ENCODE measurements at places on chromosomes 2 and 18.

GRCh38 chr2:21466341-21466927, 342.7 kb downstream of the TDRD15 start:
- no peak for DNase-seq

- DNase-seq: no peak
These were observed 825.8 kb upstream of the FANCL start for GRCh38 chr2:59066787-59067399.

DNA sequence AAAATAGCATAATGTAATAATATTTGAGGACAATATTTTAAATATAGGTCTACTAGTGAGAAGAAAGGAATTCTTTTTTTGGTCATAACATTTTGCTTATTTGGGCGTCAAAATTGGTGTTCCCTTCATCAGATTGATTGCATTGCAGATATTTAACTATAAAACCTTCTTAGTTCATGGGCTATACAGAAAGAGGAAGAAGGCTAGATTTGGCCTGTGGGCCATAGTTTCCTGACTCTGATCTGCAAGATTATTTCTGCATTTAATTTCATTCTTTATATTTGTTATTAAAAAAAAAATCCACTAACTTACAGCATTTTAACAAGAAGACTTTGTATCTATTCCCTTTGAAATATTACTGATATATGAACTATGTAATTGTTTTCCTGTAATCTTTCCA, 31.9 kb downstream of the PIKFYVE start:
- no peak for DNase-seq

DNA sequence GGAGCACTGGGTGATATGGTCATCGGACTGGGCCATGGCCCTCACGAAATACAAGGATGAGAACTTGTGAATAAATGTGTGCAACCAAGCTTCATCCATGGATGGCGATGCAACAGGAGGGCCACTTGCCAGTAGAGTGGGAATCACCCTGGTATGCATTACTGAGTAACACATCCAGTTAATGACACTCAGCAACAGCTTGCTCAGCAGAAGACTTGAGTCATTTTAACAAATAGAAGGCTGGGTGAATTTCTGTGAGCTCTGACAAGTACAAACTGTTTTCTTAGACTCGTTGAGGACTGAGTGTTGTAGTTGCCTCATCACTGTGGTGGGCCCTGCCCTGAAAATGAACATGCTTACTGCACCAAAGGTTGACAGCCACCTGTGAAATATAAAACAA, 221.6 kb downstream of the NCKAP5 start:
- no peak for DNase-seq

DNA sequence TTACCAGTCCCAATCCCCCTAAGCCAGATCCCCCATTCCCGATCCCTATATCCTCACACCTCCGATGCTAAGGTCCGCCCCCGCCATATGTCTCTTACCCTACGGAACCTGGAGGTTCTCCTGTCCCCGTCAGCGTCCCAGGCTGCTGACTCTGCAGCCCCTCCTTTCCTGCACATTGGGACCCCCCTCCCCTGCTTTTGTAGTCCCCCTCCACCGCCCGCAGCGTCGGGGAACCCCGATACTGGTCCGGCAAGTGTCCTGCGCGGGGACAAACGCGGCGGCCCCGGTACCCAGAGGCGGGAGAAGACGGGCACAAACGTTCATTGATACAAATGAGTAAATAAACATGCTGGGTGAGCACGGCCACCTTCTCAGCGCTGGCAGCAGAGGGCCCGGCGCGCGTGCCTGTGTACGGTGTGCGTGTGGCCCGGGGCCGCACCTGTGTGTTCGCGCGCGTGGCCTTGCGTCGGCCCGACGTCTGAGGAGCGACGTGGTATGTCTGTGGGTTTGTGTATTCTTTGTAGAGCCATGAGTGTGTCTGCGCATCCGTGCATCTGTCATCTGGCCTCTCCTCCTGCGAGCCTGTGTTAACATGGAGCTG, 2.0 kb upstream of the CYP26B1 start:
- no peak for DNase-seq

GRCh38 chr2:121640380-121641316, 8.6 kb downstream of the CLASP1 start:
- no peak for DNase-seq

- DNase-seq: no peak
These were observed 925 bp downstream of the SOS1 start for GRCh38 chr2:39119732-39120520.

DNA sequence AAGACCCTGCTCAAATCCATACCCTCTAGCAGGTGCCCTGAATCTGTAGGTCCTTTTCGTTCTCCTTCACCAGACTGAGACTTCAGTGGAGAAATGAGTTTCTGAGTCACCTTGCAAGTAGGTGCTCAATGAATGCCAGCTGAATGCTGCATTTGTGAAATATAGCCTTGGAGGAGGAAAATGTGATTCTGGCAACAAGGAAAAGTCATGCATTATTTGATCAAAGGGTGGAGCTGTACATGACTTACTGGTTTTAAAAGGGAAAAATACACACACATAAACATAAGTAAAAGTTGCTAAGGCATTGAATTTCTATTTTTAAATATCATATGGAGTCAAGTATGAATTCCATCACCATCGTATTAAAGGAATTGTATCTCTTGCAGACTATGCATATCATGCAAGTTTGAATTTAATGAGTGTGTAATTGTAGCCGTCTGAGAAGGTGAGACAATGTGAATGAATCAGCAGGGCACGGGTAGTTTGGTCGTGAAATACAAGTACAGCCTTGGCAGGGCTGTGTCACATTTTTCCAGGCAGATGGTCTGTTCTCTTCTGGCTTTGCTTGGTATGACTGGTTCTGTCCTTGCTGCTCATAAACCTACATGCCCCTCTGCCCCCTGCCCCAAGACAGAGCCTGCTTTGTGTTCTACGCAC, 160.8 kb downstream of the COL6A3 start:
- DNase-seq: no peak

GRCh38 chr2:172664766-172665165, 70.9 kb upstream of the RAPGEF4 start:
- no peak for DNase-seq

DNA sequence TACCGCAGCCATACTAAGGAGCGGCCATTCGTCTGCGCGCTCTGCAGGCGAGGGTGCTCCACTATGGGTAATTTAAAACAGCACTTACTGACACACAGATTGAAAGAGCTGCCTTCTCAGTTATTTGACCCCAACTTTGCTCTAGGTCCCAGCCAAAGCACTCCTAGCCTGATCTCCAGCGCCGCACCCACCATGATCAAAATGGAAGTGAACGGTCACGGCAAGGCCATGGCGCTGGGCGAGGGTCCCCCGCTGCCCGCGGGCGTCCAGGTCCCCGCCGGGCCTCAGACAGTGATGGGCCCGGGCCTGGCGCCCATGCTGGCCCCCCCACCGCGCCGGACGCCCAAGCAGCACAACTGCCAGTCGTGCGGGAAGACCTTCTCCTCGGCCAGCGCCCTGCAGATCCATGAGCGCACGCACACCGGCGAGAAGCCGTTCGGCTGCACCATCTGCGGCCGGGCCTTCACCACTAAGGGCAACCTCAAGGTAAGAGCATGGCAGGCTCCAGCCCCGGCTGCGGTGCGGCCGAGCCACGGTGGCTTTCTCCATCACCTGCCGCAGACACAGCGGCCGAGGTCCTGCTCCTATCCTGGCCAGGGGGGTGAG, 15.5 kb downstream of the SALL3 start:
- no peak for DNase-seq

DNA sequence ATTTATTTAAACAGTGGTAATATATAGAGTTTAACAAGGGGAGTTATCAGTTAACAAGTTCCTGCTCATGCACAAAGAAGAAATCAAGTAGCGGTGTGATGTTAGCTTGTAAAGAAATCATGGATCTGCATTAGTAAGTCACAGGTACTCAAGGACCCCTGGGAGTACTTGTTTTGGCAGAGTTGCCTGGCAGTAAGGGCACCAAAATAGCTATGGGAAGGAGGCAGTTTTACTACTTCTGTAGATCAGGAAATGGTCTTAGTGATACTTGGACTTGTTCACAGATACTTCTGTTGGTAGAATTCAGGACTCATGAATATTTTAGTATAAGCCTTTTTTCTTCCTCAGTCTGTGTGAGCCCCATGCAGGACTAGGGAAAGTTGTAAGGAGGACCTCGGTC, 107.3 kb upstream of the IL1R2 start:
- no peak for DNase-seq

- DNase-seq: no peak
These were observed 109.9 kb downstream of the MSTN start for GRCh38 chr2:189952536-189953109.

- DNase-seq: no peak
These were observed 219.0 kb downstream of the ZNF521 start for GRCh38 chr18:25132786-25133496.

- peak; percentile 26 for DNase-seq
These were observed 721 bp downstream of the ADAM17 start for GRCh38 chr2:9554921-9555296.

- DNase-seq: no peak
These were observed 64.0 kb upstream of the ACKR3 start for GRCh38 chr2:236505648-236506047.

- DNase-seq: peak; percentile 37
These were observed 19.5 kb downstream of the RBM44 start for GRCh38 chr2:237818066-237818473.

DNA sequence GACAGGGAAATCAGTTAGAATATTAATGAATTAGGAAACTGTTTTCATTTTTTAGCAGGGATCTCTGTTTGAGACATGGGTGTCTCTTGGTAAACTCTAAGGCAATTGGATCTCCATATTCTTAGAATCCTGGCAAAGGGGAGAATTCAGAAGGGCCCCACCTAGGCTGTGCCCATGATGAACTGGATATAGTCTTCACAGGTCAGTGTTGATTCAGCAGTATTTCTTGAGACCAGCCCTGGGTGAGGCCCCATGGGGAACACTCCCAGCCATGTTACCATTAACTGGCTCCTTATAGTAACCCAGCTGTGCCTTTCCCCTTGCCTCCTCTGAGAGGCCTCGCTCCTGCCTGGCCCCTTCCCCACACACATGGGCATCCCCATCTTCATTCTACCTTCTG, 76.7 kb downstream of the TCF7L1 start:
- DNase-seq: no peak

- DNase-seq: no peak
These were observed 61.4 kb downstream of the TGOLN2 start for GRCh38 chr2:85266146-85267041.

GRCh38 chr2:113124181-113124961, 3.0 kb upstream of the IL1RN start:
- no peak for DNase-seq

- DNase-seq: no peak
These were observed 60.1 kb downstream of the DYNC1I2 start for GRCh38 chr2:171747371-171747770.

- no peak for DNase-seq
These were observed 38.1 kb downstream of the AFTPH start for GRCh38 chr2:64562148-64562784.

DNA sequence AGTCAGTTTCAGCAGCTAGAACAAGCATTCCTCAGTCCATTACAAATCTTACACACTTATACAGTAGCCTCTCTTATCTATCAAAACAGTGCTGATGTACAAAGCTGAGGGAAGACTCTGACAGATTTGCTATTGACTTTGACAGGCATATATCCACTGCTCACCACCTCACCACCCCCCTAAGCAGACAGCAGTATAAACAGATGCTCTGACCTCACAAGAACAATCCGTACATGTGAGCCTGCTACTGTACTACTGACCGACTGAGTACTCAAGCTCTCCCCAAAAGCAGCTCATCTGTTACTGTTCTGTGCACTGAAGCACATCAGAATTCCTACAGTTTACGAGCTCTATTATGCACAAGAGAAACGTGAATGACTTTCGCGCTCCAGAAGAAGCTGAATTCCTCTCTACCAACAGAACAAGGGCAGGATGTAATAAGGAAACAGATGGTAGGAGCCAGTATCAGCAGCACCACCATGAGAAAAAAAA, 95.6 kb upstream of the PDE1A start:
- DNase-seq: no peak

- DNase-seq: no peak
These were observed 144.1 kb downstream of the NDUFA10 start for GRCh38 chr2:239881031-239881471.

GRCh38 chr2:65443509-65444186, 11.2 kb upstream of the SPRED2 start:
- DNase-seq: no peak

DNA sequence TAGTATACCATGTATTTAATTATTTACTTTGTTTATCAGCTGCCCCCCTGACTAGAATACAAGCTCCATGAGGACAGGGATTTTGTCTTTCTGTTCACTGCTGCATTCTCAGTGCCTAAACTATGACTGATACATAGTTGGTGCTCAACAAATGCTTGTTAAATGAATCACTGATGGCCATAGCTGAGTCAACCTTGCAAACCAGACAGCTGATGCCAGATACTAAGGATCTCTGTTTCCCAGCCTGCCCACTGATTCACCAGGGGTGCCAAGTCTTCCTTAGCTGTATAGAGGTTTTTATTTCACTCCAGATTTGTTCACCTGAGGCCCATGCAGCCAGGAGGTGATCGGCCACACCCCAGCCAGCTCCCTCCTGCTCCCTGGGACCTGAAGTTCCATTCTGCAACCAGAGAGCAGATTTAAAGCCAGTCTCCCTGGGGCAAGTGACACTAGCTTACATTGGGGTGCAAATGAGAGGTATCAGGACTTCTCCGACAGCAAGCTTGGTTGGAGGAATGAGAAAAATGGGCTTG, 92.2 kb downstream of the C1QL2 start:
- no peak for DNase-seq

DNA sequence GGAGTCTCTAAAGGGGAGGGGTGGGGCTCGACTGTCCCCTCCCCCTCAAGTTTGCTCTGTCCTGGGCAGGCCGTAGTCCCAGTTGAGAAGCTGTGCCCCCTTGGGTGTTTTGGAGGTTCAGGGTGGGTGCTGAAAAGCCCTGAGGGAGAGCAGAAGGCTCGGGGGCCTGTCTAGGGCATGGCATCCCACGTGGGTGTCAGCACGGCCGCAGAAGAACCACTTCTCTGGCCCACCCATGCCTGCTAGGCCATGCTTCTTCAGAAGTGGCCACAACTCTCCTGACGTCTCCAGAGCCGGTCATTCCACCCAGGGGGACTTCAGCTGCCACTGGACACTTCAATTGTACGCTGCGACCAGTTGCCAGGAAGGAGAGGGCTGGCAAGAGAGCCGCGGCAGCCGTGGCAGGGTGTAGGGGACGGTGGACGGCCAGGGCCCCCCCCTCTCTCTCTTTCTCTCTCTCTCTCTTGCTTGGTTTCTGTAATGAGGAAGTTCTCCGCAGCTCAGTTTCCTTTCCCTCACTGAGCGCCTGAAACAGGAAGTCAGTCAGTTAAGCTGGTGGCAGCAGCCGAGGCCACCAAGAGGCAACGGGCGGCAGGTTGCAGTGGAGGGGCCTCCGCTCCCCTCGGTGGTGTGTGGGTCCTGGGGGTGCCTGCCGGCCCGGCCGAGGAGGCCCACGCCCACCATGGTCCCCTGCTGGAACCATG, at the start of gene INPP5D:
Gene INPP5D (plus strand): TSS at position 546 of the 704 bp plus-strand sequence. CDS start 137 bp downstream, at position 683.
- no peak for DNase-seq

- DNase-seq: no peak
These were observed 10.7 kb downstream of the PER2 start for GRCh38 chr2:238277695-238278094.

GRCh38 chr18:25298853-25299274, 53.1 kb downstream of the ZNF521 start:
- peak; percentile 29 for DNase-seq

GRCh38 chr2:101766871-101767739, 69.6 kb downstream of the MAP4K4 start:
- peak; percentile 76 for DNase-seq

- no peak for DNase-seq
These were observed 479.4 kb upstream of the TCF4 start for GRCh38 chr18:56067214-56067894.

- no peak for DNase-seq
These were observed 6.2 kb upstream of the GPR155 start for GRCh38 chr2:174492963-174493431.
